Ovary (tissue), 10 donors: ENCODE measurements at places on chromosomes 7 and 10.

DNA sequence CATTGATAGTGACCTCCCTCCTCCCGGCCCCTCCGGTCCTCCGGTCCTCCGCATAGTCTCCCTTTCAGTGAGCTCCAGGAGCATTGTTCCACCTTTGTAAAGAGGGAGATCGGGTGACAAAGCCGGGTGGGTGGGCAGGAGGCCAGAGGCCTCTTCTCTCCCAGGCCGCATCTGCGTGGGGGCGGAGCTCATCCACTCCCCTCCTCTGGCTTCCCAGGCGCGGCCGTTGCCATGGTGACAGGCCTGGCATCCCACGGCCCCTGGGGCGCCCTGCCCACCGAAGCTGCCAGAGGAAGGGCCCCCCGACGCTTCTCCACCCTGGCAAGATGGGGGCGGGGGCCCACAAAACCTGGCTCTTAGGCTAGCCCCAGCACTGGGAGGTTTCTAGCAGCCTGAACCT is 4.4 kb upstream of the FZD9 start:
- DNase-seq, result no peak

GRCh38 chr7:24786941-24787340 is 29.7 kb upstream of the GSDME start:
- no peak for DNase-seq

DNA sequence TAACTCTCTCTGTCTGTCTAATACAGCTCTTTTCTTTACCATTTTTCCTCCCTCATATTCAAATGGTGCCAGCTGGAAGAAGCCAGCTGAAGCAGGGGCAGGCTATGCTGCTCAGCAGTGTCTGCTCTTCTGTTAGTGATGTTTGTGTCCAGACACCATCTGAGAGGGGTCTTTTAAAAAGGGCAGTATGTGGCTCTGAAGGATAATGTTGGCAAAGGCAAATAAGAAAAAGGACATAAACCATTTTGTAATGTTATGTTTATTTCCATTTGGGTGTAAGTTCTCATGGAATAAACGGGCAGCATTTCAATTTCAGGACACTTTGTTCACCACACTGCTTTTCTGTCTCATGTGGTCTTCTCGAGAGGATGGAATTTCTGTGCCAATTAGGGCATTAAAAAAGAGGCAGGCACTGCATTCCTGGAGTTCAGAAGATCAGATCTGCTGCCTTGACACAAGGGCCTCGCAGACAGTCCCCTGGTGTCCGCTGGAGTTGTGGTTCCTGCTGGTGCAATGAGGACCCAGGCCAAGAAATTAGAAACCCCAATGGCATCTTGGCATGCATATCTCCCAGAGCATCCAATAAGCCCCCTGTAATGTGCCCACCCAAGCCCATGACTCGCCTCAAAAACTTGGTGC is 109.0 kb upstream of the ELMO1 start:
- no peak for DNase-seq

DNA sequence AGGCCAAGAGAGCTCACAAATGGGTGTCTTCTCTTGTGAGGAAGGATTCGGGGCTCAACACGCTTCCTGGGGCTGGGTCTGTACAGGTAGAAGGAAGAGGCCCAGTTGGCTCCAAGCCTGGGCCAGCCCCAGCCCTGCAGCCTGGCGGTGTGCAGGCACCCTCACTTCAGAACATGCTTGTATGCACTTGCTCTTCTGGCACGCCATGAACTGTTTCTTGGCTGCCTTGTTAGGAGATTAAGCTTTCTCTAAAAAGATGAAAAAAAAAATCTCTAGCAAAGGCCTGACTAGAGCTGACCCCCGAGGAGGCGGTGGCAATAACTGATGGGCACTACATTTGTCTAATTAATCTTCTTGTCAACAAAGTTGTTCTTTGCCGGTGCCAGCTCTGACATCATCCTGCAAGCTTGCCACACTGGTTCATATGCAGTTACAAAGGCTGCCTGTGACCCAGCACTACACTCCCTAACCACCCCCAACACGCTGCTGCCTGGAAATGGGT is 94.7 kb downstream of the WDR11 start:
- DNase-seq, result no peak

- DNase-seq, result no peak
Observed at GRCh38 chr7:86929293-86930109, 130.0 kb downstream of the ELAPOR2 start.

GRCh38 chr10:75234017-75234682 is 1.6 kb downstream of the COMTD1 start:
- DNase-seq, result peak; percentile 95
